GM13977 (cell line): ENCODE measurements at places on chromosomes 12 and 14.

DNA sequence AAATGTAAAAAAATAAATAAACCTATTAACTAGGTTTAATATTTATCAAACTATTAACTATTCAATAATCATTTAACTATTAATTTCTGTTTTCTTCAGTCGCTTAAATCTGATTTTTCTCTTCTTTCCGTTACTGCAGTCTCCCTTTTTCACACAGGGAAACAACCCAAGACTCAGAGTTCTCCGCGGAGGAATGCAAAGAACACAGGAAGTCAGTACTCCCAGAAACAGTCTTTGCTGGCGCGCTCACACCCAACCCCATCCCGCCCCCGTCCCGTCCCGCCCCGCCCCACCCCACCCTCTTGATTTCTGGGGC lies 351 bp upstream of the METTL17 start:
- no peak for DNase-seq

GRCh38 chr12:101915841-101916240 lies 38.5 kb downstream of the DRAM1 start:
- no peak for DNase-seq

GRCh38 chr14:93708311-93708734 lies 80.0 kb downstream of the PRIMA1 start:
- no peak for DNase-seq

- DNase-seq: no peak
Measured at GRCh38 chr14:42437809-42438208, 831.1 kb downstream of the LRFN5 start.

- DNase-seq: no peak
Measured at GRCh38 chr12:40002178-40003169, 103.4 kb downstream of the SLC2A13 start.

DNA sequence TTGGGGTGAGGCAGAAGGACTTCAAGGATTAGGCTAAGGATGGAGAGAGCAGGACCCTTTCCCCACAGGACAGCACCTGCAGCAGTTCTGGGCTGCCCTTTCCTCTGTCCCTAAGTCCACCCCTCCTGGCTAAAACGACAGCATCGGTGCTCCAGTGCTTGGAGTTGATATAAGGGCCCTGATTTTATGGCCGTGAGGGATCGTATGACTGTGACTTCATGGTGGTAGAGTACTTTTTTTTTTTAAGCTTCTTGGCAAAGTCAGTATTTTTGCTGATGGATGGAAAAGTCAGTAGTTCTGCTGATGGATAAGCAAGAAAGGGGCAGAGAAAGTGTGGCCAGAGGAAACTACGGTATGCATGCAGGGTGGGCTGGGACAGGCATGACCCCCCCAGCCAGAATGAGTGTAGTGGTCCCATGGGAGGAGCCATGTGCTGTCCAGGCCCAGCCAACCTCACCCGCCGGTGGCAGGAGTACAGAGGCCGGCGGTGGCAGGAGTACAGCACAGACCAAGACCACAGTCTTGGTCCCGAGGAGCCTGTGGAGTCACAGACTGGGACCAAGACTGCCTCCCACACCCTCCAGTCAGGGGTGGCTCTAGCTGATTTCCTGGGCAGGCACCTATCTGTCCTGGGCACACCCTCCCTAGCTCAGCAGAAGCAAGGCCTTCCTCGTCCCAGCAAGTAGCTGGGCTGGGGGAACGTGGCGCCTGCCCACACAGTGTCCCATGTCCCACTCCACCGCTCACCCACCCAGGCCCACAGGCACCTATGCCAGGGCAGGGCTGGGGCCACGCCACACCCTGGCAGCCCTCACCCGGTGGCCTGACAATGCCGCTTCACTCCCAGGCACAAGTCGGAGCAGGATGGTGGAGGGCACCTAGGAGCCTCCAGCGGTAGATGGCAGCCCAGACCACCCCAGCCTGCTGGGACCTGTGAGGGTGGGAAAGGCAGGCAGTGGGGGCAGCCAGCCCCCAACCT lies 46.3 kb downstream of the CCDC88C start:
- DNase-seq: no peak

GRCh38 chr12:8648576-8649205 lies 13.9 kb downstream of the MFAP5 start:
- DNase-seq: peak; percentile 80

DNA sequence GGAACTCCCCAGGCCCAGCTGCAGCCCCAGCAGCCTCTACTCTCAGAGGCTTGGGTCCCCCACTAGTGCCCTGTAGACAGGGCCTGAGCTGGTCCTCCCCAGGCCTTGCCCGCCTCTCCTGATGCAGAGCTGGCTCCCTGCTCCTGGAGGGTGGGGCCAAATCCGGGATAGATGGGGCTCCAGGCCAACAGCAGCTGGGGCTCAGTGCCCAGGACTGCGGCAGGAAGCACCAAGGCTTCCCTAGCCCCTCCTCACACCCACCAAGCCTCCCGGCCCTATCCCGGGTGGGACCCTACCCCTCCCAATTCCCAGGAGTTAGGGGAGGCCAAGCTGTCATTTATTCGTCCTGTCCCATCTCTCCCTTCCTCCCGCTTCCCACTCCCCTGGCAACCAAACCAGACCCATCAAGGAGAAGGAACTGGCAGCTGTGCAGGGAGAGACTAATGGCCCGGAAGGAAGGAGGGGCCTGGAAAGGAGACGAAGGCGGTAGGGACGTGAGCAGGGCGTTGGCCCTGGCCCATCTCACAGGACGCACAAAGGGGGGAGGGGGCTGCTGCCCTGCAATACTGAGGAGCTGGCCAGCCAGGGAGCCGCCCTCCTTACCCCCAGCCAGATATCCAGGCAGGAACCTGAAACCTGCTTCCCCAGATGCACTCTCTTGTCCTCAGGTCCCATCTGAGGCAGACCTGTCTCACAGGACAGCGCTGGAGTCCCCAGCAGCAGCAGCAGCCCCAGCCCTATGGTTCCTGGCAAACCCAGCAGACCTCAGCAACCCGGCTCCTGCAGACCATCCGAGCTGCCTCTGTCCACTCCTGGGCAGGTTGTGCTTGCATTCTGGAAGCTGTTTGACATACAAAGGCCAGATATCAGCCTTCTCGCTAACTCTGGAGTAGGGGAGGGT lies 1.6 kb upstream of the PRPH start:
- peak; percentile 7 for DNase-seq

- no peak for DNase-seq
Measured at GRCh38 chr14:33806905-33807304, 144.0 kb downstream of the EGLN3 start.

DNA sequence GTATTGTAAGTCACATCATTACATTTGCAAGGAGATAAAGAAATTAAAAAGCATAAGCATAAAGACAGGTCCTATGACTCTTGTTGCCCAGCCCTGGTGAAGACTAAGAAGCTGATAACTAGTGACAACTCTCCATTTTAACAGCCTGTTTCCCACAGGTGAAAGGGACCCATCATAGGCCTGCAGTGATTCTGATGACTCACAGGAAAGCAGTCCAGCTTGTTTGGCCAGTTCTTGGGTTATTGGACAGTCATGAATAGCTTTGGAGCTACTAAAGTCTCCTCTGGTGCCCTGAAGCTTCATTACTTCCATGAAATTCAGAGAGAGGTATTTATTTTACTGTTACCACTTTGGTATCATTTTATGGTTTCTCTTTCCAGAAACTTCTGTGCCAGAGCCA lies 55.5 kb upstream of the DYRK2 start:
- no peak for DNase-seq

- no peak for DNase-seq
Measured at GRCh38 chr14:89575386-89576061, 158.5 kb upstream of the FOXN3 start.

- peak; percentile 73 for DNase-seq
Measured at GRCh38 chr12:49622501-49623141, 740 bp upstream of the PRPF40B start.

- DNase-seq: no peak
Measured at GRCh38 chr14:59032826-59033225, 155.6 kb upstream of the DAAM1 start.

DNA sequence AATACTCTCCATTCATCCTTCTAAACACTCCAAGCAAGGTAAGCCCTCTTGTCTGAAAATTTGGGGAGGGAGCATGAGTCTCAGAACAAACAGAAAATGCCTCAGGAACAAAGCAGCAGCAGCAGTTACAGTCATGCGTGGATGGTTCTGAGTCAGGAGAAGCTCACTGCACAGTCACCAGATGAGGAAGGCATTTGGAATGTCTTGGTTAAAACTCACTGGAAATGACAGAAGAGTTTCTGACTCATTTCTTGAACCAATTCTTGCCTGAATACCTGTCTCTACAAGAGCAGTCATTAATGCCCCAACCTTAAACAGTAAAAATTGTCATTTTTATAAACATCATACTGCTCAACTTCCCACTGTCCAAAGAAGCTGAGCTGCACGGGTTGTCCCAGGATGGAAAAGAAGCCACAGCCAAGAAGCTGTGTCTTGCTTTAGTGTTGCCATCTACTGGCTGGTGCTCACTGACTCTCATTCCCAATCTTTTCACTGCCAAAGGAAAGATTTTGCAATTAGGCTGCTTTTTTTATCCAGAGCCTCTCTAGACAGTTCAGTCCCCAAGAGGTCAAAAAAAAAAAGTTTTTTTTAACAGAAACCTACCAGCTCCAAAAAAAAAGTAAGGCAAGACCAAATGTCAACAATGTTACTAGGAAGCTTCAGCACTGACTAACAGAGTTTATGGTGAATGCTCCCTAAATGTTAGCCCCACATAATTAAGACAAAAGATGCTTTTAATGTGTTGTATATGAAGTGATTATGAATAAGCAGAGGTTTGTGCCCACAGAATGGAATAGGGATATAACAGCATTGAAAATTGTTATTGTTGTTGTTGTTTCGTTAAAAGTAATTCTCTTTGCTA lies 40.4 kb downstream of the KICS2 start:
- no peak for DNase-seq

- no peak for DNase-seq
Measured at GRCh38 chr14:86450085-86450484, 920.1 kb downstream of the FLRT2 start.

DNA sequence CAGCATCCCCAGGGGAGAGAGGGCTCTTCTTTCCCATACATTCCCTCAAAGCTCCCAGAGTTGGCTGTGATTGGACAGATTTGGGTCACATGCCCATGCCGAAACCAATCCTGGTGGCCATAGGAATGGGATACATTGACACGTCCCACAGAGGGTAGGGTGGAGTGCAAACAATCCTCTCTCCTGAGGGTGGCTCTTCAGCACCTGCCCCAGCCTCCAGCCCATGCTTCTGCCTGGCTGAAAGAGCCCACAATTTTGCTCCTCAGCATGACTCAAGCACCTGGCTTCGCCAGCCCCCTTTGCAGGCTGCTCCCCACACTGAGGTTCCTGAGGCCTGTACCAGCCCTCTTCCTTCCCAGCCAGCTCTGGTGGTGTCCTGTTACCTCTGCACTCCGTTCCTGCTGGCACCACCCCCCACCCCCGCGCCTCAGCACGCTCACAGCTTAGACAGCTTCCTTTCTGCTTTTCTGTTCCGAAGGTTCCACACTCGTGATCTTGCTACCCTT lies 71.7 kb downstream of the CCDC92 start:
- DNase-seq: no peak

DNA sequence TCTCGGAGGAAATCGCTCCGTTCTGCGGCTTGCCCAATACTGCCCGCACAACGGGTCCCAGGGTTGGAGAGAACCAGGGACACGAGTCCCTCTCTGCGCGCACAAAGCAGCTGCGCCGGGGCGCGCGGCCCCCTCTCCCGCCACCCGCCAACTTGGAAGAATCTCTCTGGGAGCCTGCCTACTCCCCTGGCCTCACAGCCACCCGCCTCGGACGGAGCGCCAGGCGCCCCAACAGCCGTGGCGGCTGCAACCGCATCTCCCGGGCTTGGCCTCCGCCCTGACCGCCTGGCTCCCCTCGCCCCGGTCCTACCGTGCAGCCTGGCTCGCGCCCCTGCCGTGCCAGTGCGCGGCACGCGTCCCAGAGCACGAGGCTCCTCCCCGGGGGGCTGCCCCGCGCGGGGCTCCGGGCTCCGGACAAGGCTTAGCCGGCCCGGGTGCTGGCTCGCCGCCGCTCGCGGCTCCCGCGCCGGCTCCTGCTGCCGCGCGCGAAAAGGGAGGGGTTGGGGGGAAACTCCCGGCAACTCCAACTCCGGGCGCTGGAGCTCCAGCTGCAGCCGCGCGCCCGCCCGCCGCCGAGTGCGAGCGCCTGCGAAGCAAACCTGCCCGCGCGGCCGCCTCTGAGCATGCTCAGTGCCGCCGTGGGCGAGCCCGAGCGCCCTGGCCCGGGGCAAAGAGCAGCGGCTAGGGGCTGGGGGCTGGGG lies at the start of gene STXBP6:
TSS of gene STXBP6 (minus strand) at position 580 of the 701 bp plus-strand sequence. CDS start 75,329 bp downstream, outside the sequence.
- peak; percentile 46 for DNase-seq

GRCh38 chr14:32104803-32105202 lies 27.7 kb downstream of the ARHGAP5 start:
- DNase-seq: no peak

DNA sequence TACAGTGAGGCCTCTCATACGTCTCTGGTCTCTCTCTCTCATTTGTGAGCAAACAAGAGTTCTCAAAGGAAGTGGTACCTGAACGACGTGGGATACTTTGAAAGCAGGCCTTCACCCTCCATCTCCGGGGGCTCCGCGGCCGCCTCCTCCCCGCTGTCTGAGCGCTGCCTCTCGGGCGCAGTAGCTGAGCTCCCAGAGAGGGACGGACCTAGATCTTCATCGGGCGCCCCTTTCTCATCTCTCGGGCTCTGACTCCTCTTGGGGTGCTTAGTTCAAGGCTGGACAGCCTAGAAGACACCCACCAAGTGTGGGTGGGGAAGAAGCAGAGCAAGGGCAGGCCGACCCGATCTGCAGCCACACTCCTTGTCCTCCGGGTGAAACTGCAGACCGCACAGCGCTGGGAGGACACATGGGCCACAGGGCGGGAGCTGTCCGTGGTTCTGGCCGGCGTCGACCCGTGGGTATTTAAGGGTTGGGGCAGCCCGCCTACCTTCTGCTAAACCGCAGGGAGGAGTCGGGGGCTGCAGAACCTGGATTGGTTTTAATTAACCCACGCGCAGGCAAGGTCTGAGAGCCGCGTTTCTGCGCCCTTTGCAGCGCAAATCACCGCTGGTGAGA lies 92.7 kb downstream of the PAH start:
- DNase-seq: peak; percentile 12

- DNase-seq: no peak
Measured at GRCh38 chr12:43288671-43289425, 263.2 kb downstream of the ADAMTS20 start.

DNA sequence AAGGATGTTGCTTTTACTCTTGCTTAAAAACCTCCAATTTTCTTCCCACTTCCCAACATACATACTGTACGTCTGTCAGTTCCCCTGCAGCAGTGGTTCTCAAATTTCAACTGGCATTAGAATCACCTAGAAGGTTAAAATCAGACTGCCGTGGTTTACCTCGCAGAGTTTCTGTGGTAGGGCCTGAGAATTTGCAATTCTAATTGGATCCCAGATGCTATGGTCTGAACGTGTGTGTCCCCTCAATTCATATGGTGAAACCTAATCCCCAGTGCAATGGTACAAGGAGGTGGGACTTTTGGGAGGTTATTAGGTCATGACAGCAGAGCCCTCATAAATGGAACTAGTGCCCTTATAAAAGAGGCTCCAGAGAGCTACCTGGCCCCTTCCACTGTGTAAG lies 226.9 kb downstream of the CRADD start:
- no peak for DNase-seq

DNA sequence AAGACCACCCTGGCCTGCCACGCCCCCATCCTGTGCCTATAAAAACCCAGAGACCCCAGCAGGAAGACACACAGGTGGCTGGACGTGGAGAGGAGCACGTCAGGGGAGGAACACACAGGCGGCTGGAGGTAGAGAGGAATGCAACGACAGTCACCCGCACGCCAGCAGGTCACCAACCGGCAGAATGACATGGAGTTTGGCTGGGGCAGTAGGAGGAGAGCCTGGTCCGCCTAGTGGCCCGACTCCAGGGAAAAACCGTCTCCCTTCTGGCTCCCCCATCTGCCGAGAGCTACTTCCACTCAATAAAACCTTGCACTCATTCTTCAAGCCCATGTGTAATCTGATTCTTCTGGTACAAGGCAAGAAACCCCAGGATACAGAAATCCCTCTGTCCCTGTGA lies 62.7 kb upstream of the KCNH3 start:
- DNase-seq: no peak
